ENCODE measurements at places on chromosomes 4 and X.

DNA sequence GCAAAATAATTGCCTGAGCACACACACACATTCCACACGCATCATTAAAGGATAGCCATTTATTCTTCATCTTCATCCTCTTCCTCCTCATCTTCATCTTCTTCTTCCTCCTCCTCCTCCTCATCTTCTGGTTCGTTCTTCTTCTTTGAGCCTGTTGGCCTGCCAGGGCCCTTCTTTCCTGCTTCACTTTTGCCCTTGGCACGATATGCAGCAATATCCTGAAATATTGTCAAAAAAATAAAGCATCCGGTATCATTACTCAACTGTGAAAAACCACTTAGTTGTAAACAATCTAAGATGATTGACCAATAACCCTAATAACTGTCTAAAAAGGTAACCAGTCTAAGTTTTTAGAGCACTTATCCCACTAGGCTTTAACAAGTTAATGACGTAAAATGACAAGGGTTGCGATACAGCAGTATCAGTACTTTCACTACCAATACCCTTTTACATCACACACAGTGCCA is 2.1 kb downstream of the HMGB2 start:
- DNase-seq: no peak

DNA sequence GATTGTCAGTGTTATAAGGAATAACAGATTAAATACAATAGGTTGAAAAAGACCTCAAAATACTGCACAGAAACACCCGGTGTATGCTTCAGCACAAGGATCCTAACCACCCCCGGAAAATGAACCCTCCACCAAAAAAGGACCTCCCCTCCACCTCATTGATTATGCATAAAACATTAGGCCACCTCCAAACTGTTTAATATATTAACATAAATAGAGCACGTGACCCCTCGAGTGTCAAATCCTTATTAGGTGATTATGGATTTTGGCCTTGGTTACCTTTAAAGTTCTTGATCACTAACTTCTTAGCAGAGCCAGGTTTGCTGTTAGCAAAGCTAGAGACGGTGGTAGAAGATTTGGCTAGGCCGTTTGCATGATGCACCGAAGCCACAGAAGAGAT is 958 bp downstream of the CUL4B start:
- no peak for DNase-seq

DNA sequence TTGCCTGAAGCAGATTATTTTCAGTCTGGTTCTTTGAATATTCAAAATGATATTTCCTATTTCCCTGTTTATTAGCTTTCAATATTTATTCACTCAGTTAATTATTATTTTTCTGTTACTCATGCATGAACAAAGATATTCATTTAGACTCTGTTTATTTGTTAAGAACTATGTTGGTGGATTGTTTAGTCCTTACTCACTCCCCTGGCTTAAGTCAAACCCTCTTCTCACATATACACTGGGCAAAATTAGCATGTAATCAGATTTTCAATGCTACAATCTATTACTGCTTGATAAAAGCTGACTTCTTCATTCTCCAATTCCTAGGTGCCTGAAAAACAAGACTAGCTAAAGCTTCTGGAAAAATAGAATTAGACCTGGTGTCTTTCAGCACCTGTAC is 335.8 kb downstream of the FAT4 start:
- DNase-seq: no peak

- DNase-seq: no peak
These were observed 25.7 kb downstream of the ACSL4 start for GRCh38 chrX:109707319-109707718.

DNA sequence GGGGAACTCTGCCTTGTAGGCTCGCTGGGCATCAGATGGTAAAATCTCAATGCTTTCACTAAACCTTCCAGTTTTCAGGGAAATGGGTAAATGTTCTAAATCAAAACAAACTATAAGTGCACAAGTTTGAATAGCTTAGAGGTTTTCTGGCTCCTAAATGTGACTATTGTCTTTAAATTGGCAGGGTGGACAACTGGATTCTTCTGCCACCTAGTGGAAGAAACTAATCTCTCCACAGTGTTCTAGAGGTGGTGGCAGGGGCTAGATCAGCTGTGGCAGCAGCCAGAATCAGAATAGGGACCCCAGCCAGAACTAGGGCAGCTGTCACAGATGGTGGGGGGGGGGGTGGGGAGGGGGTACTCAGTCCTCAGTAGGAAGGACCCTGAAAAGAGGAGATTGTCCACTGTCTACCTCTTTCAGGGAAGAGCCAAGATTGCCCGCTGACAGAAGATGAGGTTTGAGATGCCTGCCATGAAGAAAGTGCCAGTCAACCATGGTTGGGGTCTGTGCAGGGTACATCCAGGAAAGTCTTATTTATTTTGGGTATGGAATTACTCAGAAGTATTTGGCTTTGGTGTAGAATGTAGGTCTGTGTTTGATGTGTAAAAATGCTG is 201.4 kb downstream of the CCNG2 start:
- no peak for DNase-seq

GRCh38 chr4:8417071-8417614 is 23.4 kb downstream of the ACOX3 start:
- DNase-seq: no peak

DNA sequence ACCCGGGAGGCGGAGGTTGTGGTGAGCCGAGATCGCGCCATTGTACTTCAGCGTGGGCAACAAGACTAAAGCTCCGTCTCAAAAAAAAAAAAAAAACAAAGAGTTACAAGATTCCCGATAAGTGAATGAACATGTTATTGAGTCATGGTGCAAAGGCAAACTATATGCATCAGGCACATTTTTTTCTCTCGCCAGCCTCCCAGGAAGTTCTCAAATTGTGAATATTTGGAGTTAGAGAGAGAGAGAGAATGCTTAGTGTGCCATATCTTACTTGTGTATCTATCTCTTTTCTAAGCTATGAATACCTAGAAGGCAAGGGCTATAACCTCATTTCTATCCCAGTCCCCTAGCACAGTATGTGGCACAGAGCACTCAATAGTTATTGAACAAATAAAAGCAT is 400.8 kb downstream of the RPA4 start:
- DNase-seq: no peak

GRCh38 chr4:73450398-73451004 is 14.5 kb downstream of the AFP start:
- no peak for DNase-seq

GRCh38 chrX:154374313-154375155 is at the start of gene FLNA:
Gene FLNA (minus strand): TSS chrX:154374634. CDS start chrX:154371245, 3,389 bp downstream.
- DNase-seq: no peak

DNA sequence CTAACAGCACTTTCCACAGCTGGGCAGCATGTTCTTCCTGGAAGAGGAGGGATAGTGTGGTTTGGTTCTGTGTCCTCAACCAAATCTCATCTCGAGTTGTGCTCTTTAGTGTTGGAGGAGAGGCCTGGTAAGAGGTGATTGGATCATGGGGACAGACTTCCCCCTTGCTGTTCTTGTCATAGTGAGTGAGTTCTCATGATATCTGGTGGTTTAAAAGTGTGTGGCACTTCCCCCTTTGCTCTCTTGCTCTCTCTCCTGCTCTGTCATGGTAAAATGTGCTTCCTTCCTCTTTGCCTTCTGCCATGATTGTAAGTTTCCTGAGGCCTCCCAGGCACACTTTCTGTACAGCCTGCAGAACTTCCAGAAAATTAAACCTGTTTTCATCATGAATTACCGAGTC is 133.7 kb upstream of the NDP start:
- no peak for DNase-seq

DNA sequence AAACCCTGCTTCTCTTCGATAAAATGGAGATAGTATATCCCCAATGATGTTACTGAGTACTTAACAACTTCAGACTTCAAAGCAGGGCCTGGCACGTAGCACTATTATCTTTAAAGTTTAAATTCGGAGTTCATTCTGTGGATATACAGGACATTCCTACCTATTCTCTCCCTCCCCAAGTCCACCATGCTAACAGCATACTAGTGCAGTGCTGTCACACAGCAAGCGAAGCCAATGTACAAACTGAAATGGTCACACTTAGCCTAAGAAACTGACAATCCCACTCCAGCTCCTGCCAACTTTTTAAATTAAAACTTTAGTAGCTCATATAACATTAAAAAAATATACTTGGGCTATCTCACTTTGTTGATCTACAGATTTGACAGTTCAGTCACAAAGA is 1.2 kb upstream of the DNAJB14 start:
- DNase-seq: no peak

DNA sequence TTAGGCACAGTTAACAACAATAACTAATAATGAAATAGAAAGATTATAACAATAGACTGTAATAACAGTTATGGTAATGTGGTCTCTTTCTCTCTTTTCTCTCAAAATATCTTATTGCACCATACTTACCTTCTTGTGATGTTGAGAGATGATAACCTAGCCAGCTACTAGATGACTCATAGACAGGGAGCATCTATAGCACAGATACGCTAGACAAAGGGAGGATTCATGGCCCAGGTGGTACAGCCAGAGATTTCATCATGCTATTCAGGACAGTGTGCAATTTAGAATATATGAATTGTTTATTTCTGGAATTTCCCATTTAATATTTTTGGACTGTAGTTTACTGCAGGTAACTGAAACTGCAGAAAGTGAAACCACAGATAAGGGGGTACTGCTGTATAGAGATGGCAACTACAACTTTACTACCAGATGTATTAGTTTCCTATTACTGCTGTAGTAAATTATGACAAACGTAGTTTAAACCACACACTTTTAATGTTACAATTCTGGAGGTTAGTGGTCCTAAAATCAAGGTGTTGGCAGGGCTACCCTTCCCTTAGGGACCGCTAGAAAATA is 41.8 kb upstream of the MAGED1 start:
- no peak for DNase-seq

DNA sequence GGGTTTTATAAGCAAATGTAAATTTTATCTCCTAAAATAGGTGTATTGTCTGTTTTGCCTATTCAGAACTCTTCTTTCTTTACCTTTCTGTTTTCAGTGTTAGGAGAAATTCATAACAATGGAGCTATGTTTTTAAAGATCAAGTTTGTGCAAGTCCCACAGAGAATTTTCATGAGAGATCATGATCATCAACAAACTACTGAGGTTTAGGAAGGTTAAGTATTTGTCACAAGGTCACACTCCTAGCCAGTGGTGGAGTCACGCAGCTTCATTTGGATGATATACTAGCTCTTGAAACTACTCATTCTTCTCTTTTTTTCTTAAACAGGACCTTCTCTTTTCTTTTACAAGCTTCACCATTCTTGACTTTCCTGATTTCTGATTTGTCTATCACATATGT is 892.6 kb upstream of the FRG1 start:
- DNase-seq: no peak

GRCh38 chrX:87005885-87006284 is 511.7 kb upstream of the KLHL4 start:
- DNase-seq: no peak

DNA sequence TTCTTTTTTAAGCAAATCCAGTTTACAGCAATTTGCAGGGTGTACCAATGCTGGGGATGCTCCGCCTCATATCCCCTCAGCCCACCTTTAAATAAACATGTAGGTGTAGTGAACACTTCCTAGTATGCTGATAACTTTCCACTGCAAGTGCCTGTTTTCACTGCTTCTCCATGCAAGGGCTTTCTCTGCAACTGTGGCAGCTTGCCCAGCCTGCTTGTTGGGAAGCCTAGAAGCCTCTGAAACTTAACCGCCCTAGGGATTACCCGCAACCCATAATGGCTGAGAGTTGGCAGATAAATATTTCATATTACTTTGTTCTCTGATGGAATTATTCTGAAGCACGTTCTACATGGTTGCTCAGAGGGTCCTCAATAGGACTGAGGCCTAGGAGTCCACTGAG is 253.7 kb upstream of the DDX53 start:
- no peak for DNase-seq

GRCh38 chrX:151536571-151536970 is 26.9 kb upstream of the PASD1 start:
- no peak for DNase-seq

- no peak for DNase-seq
These were observed 5.7 kb upstream of the CPZ start for GRCh38 chr4:8586671-8587468.

DNA sequence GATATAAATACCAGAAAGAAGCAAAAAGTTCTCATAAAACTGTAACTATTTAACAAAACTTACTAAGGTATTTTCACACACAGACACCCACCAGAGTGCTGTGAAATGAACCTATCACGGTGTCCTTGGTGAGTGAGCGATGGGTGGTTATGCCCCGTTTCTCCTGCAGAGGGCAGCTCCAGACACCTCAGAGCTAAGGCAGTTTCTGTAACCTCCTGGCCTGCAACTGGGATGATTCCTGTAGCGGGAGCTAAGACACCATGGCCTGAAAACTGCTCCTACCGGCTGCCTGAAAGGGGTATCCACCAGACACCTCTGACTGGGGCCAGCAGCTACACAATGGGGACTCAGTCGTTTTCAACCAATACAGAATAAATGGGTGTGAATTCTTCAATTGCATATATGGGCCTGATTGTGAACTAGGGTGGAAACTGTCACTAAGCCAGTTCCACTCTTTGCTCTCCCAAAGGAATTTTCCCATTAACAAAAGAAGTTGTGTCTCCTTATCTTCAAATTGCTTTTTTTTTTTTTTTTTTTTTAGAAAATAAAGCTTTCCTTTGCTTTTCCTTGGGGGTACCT is 2375.8 kb upstream of the TENM3 start:
- DNase-seq: no peak

GRCh38 chr4:184408021-184408683 is 66.2 kb downstream of the IRF2 start:
- no peak for DNase-seq

DNA sequence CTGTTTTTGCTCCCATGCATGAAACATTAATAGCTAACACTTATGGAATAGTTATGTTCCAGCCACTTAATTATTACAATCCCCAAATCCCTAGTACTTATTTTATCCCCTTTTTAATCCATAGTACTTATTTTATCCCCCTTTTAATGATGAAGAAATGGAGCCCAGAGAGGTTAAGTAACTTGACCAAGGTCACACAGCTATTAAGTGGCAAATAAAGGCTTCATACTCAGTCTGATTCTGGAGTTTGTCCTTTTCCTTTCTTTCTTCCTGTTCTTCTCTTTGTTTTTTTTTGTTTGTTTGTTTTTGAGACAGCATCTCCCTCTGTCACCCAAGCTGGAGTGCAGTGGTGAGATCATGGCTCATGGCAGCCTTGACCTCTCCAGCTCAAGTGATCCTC is 2.2 kb downstream of the NKAP start:
- DNase-seq: no peak

DNA sequence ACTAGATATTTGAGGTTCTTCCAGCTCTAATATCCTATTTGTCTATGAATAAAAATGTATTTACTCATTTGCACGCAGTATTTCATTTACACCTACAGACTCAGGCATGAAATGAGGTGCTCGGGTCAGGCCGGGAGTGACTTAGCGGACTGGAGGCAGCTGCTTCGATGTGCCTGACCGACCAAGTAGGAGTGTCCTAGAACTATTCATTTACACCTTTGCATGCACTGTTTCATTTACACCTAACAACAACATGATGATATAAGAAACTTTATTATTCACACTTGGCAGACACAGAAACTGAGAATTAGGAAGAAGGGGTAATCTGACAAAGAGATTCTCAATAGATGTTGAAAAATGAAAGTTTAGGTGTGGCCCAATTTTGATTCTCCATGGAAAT is 28.7 kb upstream of the FAT1 start:
- DNase-seq: no peak
